ENCODE measurements at places on chromosomes 12 and 14. TPM values are rescaled to one million over a fixed set of nuclear protein-coding genes. Genes with fewer than 3 reads are reported as not detected.

Gene SSTR1
- polyA plus RNA-seq: 3.4 TPM

- H3K4me3 ChIP-seq: no peak overlapping the region
- H3K36me3 ChIP-seq: no peaks in the 10 kb centered on the region
- no peaks in the 10 kb centered on the region for H3K27me3 ChIP-seq
- DNase-seq: no peak
- H3K4me1 ChIP-seq: no peaks in the 10 kb centered on the region
- no peak overlapping the region for H3K27ac ChIP-seq
Observed at GRCh38 chr14:23660290-23661226, 24.4 kb downstream of the DHRS2 start.

DNA sequence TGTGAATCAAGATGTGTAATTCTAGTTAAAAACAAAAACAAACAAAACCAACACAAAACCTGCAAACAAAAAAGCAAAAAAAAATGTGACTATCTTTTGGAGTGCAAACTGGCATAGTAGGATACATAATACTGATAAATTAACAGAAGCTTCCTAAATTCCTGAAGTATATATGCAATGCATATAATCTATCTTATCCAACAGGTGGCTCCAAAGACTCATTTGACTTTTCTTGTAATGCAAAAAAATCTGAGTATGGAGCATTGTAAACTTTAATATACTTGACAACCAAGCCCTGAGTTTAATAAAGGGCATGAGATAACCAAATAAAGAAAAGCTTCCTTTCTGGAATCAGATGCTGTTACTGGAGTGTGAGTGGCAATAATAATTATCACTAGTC, 1003.6 kb downstream of the FSCB start:
- no peaks in the 10 kb centered on the region for H3K27me3 ChIP-seq
- no peak for DNase-seq
- no peak overlapping the region for H3K4me3 ChIP-seq
- H3K27ac ChIP-seq: no peak overlapping the region
- H3K36me3 ChIP-seq: no peaks in the 10 kb centered on the region

Gene RHEBL1
- 2.4 TPM for polyA plus RNA-seq

GRCh38 chr12:11321980-11322379, 11.7 kb upstream of the PRB4 start:
- H3K4me3 ChIP-seq: no peak overlapping the region
- no peaks in the 10 kb centered on the region for H3K4me1 ChIP-seq
- H3K27ac ChIP-seq: no peak overlapping the region
- no peaks in the 10 kb centered on the region for H3K36me3 ChIP-seq
- DNase-seq: no peak

- no peak overlapping the region for H3K4me3 ChIP-seq
- H3K36me3 ChIP-seq: no peaks in the 10 kb centered on the region
- H3K27me3 ChIP-seq: no peaks in the 10 kb centered on the region
- H3K4me1 ChIP-seq: peaks cover 4% of the 10 kb centered on the region
- H3K27ac ChIP-seq: no peak overlapping the region
Observed at GRCh38 chr12:123092866-123093265, 58.0 kb downstream of the PITPNM2 start.
